Esophagus muscularis mucosa (tissue), 4 donors: ENCODE measurements at places on chromosomes 5 and 9. TPM values are rescaled to one million over a fixed set of nuclear protein-coding genes. Genes with fewer than 3 reads are reported as not detected.

GRCh38 chr5:127556609-127557334, 39.3 kb downstream of the PRRC1 start:
- H3K27me3 ChIP-seq, result no peaks in the 10 kb centered on the region
- peaks cover 4% of the 10 kb centered on the region for H3K4me1 ChIP-seq
- peaks cover 7% of the 10 kb centered on the region for H3K36me3 ChIP-seq
- H3K4me3 ChIP-seq, result no peak overlapping the region
- no peak overlapping the region for H3K27ac ChIP-seq

GRCh38 chr9:81534138-81534875, 155.0 kb downstream of the TLE1 start:
- no peak overlapping the region for H3K4me3 ChIP-seq
- no peaks in the 10 kb centered on the region for H3K4me1 ChIP-seq
- no peaks in the 10 kb centered on the region for H3K36me3 ChIP-seq
- H3K27me3 ChIP-seq, result no peaks in the 10 kb centered on the region

DNA sequence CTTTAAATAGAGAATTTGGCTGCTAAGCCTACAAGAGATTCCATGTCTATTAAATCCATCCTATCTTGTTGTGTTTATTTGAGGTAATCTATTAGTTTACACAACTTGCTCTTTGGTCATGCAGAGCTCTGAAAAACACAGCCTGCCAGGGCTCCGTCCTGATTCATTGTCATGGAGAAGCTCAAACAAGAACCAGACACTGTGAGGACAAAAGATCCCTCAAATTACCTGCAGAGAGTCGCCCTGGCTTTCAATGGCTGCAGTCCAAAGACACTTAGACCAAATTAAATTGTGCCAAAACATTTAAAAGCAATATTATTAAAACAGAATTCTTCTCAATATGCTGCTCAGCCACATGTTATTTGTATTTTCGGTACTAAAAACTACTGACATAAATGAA, 60.1 kb downstream of the CDH18 start:
- no peak for DNase-seq
- H3K36me3 ChIP-seq, result no peaks in the 10 kb centered on the region
- H3K4me1 ChIP-seq, result no peaks in the 10 kb centered on the region
- no peak overlapping the region for H3K27ac ChIP-seq
- no peaks in the 10 kb centered on the region for H3K27me3 ChIP-seq

GRCh38 chr9:88732128-88732527, 197.2 kb downstream of the NXNL2 start:
- no peak overlapping the region for H3K27ac ChIP-seq
- H3K4me1 ChIP-seq, result peaks cover 7% of the 10 kb centered on the region
- peak; percentile 82 for DNase-seq
- no peak overlapping the region for H3K4me3 ChIP-seq

DNA sequence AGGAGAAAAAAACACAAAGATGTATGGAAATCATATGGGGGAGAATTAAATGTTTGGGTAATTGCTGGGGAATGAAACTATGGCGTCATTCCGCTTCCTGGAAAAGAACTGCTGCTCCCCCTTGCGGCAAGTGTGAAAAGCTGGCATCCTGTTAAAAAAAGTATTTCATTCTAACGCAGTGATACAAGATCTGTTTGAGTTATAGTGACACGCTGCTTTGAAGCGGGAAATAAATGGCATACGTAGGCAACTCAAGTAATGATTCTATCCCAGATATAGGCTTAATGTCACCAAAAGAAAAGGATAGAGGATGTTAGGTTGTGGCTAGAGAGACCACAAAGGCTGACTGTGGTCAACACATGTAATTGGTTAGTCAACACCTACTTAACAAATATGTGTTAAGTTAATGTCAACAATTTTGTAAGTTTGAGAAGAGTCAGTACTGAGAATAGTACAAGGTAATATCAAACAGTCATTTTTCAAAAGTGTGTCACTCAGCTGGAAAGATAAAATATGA, 70.2 kb upstream of the ALDH1A1 start:
- H3K36me3 ChIP-seq, result no peaks in the 10 kb centered on the region
- peaks cover 22% of the 10 kb centered on the region for H3K4me1 ChIP-seq
- no peaks in the 10 kb centered on the region for H3K27me3 ChIP-seq
- H3K4me3 ChIP-seq, result no peak overlapping the region
- no peak for DNase-seq
- H3K27ac ChIP-seq, result peak overlapping the region; percentile 75

GRCh38 chr5:60802986-60803385, 41.1 kb downstream of the ELOVL7 start:
- H3K27me3 ChIP-seq, result no peaks in the 10 kb centered on the region
- no peaks in the 10 kb centered on the region for H3K4me1 ChIP-seq
- no peak overlapping the region for H3K27ac ChIP-seq
- no peaks in the 10 kb centered on the region for H3K36me3 ChIP-seq
- no peak overlapping the region for H3K4me3 ChIP-seq

GRCh38 chr5:61397238-61397637, 65.2 kb downstream of the ZSWIM6 start:
- H3K27me3 ChIP-seq, result no peaks in the 10 kb centered on the region
- no peak overlapping the region for H3K27ac ChIP-seq
- H3K4me1 ChIP-seq, result peaks cover 37% of the 10 kb centered on the region

GRCh38 chr5:36242534-36243485, 1.1 kb upstream of the NADK2 start:
- H3K27me3 ChIP-seq, result no peaks in the 10 kb centered on the region
- peaks cover 34% of the 10 kb centered on the region for H3K4me1 ChIP-seq
- peak overlapping the region; percentile 99 for H3K27ac ChIP-seq
- no peaks in the 10 kb centered on the region for H3K36me3 ChIP-seq
- peak overlapping the region; percentile 94 for H3K4me3 ChIP-seq

DNA sequence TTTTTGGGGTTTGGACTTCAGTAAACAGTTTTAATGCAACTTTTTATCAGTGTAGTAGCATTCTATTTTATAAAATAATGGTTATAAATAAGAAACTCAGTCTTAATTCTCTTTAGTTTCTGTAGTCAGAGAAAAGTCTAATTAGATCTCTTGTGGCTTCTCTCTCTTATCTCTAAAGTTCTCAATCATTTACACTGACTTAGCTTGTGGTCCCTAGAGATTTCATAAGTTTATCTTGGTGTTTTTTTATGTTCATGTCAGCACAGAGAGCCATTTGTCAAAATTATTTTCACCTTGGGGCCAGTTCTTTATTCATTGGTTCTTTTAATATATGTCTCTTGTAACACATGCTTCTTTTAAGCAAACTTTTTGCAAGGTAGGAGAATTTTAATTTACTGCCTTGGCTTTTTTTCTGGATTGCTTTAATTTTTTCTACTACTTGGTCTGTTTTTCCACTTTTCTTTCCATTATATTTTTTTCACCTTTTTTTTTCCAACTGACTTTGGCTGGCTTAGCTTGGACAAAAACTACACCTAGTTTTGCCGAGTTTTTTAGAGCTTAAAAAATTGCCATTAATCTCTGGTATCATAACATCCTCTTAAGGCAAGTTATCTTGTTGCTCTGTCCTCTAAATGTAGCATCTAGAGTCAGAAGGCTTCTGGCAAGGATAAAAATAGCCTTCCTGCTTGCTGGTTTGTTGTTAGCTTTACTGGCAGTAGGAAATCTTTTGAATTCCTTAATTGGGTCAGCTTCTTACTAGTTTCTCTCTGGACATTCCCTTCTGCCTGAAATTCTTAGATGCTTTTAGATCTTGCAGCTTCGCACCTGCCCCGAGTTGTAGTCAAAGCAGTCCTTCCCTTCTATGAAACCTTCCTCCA, 35.3 kb downstream of the CPEB4 start:
- H3K4me1 ChIP-seq, result peaks cover 92% of the 10 kb centered on the region
- H3K36me3 ChIP-seq, result peaks cover 10% of the 10 kb centered on the region
- H3K4me3 ChIP-seq, result no peak overlapping the region
- H3K27me3 ChIP-seq, result no peaks in the 10 kb centered on the region
- peak overlapping the region; percentile 90 for H3K27ac ChIP-seq
- DNase-seq, result no peak

DNA sequence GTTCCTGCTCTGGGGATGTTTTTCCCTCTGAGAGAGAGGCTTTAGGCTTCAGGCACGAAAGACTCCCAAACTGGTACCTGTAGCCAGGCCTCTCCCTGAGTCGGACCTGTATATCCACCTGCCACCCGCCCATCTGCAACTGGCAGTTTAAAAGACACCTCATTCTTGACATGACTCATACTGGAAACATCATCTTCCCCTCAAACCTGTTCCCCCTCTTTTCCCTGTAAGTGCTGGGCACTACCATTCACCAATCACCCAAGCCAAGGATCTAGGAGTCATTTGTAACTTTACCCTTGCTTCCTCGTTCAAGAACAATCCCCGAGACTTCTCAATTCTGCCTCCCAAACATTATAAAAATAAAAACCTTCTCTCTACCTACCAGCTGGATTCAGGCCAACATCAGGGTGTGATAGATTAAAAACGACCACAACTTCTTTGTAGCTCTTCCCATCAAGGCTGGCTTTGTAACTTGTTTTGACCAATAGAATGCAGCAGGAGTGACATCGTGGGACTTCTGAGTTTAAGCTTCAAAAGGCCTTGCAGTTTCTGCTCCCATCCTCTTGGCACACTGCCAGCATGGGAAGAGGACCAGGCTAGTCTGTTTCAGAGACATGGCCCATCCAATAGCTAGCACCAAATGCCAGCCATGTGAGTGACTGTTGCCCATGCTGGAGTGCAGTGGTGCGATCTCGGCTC, 1.8 kb upstream of the WDR31 start:
- no peak overlapping the region for H3K27ac ChIP-seq
- H3K36me3 ChIP-seq, result no peaks in the 10 kb centered on the region
- no peak for DNase-seq
- peaks cover 30% of the 10 kb centered on the region for H3K4me1 ChIP-seq

DNA sequence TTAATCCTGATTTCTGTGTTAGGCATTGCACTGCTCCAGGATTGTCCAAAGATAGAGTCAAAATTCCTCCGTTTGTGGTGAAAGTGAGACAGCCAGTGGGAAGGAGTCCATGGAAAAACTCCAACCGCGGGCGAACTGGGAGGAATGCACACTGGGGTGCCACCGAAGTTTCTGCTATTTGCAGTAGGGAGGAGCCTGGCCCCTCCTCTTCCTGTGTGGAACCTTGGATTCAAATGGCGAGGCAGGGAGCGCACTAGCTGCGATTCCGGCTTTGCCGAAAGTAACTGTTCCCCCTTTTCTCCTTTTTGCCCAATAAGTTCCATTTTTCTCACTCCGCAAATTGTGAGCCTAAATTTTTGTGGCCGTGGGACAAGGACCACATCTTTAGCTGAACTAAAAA, 9.3 kb downstream of the BAAT start:
- no peak overlapping the region for H3K4me3 ChIP-seq
- no peaks in the 10 kb centered on the region for H3K27me3 ChIP-seq
- H3K36me3 ChIP-seq, result no peaks in the 10 kb centered on the region
- no peak overlapping the region for H3K27ac ChIP-seq

DNA sequence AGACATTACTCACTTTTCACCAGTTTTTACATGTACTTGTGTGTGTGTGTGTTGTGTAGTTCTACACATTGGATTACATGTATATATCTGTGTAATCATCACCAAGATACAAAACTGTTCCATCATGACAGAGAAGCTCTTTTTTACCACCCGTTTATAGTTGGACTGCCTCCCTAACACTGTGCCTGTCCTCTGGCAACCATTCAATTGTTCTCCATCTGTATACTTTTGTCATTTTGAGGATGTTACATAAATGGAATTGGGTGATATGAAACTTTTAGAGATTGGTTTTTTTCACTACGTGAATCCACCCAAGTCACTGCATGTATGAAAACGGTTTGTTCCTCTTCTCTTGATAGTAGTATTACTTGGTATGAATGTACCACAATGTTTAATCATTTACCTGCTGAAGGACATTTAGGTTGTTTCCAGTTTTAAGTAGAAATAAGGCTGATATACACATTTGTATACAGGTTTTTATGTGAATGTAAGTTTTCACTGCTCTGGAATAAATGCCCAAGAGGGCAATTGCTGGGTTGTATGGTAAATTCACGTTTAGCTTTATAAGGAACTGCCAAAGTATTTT, 126.2 kb downstream of the MAPKAP1 start:
- no peak for DNase-seq
- H3K4me3 ChIP-seq, result no peak overlapping the region
- no peak overlapping the region for H3K27ac ChIP-seq
- H3K4me1 ChIP-seq, result peaks cover 4% of the 10 kb centered on the region
- no peaks in the 10 kb centered on the region for H3K27me3 ChIP-seq
- H3K36me3 ChIP-seq, result peaks cover 12% of the 10 kb centered on the region

DNA sequence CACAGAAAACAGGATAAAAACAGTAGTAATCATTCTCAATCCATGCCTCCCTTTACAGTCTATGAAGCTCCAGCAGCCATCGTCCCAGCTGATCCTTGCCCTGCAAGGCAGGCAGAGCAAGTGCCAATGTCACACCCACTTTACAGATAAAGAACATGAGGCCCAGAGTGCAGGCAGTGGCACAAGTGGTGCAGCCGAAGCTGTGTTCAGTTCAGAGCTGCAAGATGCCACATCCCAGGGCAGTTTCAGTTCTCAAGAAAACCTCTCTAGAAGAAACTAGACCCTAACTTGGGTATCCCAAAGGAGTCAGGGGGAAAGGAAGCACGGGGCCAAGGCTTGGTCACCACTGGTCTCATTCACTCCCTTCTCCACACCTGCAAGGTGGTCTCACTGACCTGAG, 34.6 kb upstream of the CPLX2 start:
- no peak for DNase-seq
- no peaks in the 10 kb centered on the region for H3K36me3 ChIP-seq
- no peak overlapping the region for H3K4me3 ChIP-seq
- H3K27ac ChIP-seq, result no peak overlapping the region

DNA sequence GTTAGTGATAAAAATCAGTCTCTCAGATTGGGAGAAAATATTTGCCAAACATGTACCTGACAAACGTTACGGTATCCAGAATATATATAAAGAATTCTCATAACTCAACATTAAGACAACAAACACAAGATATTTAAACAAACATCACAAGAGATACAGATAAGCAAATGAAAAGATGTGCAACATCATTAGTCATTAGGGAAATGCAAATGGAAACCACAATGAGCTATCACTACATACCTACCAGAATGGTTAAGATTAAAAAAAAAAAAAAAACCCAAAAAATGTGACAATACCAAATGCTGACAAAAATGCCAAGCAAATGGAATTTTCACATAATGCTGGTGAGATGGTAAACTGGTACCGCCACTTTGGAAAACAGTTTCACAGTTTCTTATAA, 15.4 kb downstream of the CERT1 start:
- no peaks in the 10 kb centered on the region for H3K27me3 ChIP-seq
- H3K4me3 ChIP-seq, result no peak overlapping the region
- peaks cover 21% of the 10 kb centered on the region for H3K36me3 ChIP-seq
- DNase-seq, result no peak
- no peak overlapping the region for H3K27ac ChIP-seq
- peaks cover 12% of the 10 kb centered on the region for H3K4me1 ChIP-seq

Gene RNF180
- total RNA-seq, result 22.4 TPM

Gene C5orf58
- not detected for total RNA-seq

Gene IFNA14
- total RNA-seq, result not detected

Gene DAPK1
- total RNA-seq, result 51.7 TPM

Gene CCL28
- 2.2 TPM for total RNA-seq

Gene FOXD1
- total RNA-seq, result 23.4 TPM

Gene IFNA21
- not detected for total RNA-seq

Gene ELOVL7
- total RNA-seq, result 7.0 TPM

Gene TMEM215
- not detected for total RNA-seq

Gene SPATA31E1
- total RNA-seq, result not detected

Gene STPG3
- not detected for total RNA-seq
